Activated CD4-positive, alpha-beta T cell treated with anti-CD3 and anti-CD28 coated beads, Interleukin-2, Interleukin-4, amounts not matched to agents 100 ng/mL and 50 ng/mL, durations not matched to agents 16 hours and 8 hours (primary cell): ENCODE measurements at places on chromosomes 2 and 18.

GRCh38 chr2:5540856-5541255 lies 151.3 kb upstream of the SOX11 start:
- no peak for DNase-seq

DNA sequence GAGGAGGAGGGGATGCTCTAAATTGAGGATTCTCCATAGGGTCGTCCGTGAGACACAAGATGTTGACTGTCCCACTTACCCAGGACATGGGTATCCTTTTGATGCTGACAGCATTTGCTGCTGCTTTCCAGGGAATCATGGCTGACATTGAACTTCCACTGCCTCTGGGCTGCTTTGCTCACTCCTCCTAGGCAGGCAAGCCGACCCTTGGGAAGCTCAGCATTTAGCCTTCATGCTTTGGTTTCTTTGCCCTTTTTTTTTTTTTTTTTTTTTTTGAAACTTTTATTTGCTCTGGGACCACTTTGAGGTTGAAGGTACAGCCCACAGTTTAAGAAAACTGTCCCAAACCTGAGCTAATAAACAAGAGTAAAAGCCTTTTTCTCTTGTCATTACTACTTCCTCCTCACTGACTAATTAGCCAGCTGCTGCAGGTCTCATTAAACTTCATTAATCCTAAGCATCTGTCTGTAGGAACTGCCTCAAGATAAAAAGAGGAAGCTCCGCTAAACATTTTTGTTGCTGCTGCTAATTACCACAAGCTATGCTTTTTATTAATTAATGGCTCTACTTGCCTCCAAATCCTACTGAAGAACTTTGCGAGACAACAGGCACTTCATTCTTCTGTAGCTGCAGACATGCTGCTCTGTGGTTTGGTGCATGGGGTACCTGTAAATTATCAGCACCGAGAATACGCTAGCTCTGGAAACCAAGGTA lies 125.4 kb downstream of the SPTBN1 start:
- no peak for DNase-seq

DNA sequence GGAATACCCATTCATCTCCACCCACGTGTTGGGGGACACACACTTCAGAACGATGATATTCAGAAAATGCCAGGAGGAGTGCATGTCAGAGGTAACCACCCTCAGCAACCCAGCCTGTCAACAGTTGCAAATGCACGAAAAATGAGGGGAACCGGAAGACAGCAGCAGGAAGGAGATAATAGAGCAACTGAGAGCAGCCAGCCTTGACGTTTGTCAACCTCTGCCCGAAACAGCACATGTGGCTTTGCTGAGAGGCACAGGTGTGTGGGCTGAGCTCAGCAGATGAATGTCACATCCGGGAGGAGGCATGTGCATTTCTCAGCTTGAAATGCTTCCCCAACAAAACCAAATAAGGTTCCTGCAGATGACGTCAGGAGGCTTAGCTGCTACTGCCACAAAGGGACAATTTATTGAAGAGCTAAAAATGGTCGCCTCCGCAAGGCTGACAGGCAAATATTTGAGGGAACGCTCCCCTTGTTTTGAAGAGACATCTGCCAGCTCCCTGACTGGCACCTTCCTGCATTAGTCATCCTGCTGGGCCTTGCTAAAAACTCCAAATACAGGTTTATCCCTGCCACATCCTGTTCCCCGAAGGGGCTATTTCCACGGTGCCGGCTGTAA lies 419.0 kb downstream of the NBAS start:
- DNase-seq, result peak; percentile 80

DNA sequence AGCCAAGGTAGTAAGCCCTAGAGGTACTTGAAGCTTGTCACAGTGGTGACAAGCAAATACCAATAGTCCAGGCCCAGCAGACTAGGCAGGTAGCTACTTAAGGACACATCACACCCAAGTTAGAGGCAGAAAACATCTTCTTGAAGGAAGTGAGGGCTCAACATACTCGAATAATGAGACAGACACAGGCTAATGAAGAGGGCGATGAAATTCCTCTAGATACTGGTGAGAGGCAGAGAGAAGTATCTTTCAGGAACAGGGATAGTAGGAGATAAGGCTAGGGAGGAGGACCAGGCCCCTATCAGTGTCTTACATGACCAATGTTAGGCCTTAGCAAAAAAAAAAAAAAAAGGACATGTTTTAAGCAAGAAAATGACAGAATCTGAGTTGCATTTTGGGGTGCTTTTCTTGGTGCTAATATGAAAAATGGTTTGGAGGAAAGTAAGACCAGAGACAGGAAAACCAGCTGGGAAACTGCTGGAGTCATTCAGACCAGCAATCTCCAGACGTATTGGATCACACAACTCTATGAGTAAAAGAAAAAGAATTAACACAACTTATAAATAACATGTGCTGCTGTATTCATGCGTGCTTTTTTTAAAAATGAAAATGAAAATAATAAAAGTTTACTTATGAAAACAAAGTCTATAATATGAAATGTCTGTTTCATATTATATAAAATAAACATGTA lies 37.7 kb downstream of the COBLL1 start:
- no peak for DNase-seq
